ENCODE measurements at places on chromosomes 1 and 21. TPM values are rescaled to one million over a fixed set of nuclear protein-coding genes. Genes with fewer than 3 reads are reported as not detected.

TACSTD2 gene
- total RNA-seq, result 0.33 TPM

LCE1C gene
- total RNA-seq, result not detected

CENPF gene
- 3.8 TPM for total RNA-seq

PADI1 gene
- not detected for total RNA-seq

MEX3A gene
- total RNA-seq, result 2.0 TPM

SPRR2G gene
- total RNA-seq, result not detected

ZMYM4 gene
- 39.0 TPM for total RNA-seq

SPATA45 gene
- not detected for total RNA-seq

CTSS gene
- 2.3 TPM for total RNA-seq

Measured in smooth muscle cell of trachea (primary cell).